ENCODE measurements at places on chromosomes 7 and 10.

GRCh38 chr10:86540016-86540415 is 18.4 kb upstream of the WAPL start:
- no peak for ATAC-seq

GRCh38 chr10:72258617-72259016 is 15.1 kb upstream of the DDIT4 start:
- ATAC-seq = no peak

GRCh38 chr10:11687357-11687771 is 54.8 kb upstream of the ECHDC3 start:
- ATAC-seq = no peak

DNA sequence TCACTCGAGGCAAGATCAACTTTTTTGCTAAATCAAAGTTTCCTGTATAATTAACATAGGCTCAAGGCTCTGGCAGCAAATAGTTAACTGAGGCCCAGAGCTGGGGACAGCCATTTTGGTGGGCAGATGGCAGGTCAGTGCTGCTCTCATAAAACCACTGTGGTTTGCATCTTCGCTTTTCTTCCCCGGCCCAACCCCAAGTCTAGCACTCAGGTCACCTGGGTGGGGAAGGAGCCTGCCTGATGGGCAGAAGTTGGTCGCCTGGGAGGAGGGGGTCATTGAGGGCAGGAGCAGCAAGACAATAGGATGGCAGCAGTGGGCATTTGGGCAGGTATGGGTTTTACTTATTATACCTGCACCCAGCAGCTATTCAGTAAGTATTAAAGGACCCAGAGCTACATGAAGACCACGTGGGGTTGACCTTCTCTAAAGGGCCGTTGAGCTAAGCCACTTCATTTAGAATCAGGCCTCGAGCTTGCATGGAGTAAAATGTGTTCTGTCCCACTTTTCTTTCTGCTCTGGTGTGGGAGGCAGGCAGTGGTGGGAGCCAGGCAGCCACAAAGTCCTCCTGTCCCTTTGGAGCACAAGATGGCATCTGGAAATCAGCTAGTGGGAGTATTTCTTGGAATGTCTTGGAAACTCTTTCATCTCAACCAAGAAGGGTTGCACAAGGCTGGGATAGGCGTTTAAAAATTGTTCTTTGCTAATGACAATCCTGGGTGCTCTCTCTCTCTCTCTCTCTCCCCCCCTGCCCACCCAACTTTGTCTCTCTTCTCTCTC is 133.4 kb downstream of the SPAG6 start:
- no peak for ATAC-seq

- ATAC-seq = no peak
Observed at GRCh38 chr7:27520815-27521790, 141.6 kb downstream of the HIBADH start.

- no peak for ATAC-seq
Observed at GRCh38 chr10:119399466-119399865, 143.1 kb downstream of the RGS10 start.

DNA sequence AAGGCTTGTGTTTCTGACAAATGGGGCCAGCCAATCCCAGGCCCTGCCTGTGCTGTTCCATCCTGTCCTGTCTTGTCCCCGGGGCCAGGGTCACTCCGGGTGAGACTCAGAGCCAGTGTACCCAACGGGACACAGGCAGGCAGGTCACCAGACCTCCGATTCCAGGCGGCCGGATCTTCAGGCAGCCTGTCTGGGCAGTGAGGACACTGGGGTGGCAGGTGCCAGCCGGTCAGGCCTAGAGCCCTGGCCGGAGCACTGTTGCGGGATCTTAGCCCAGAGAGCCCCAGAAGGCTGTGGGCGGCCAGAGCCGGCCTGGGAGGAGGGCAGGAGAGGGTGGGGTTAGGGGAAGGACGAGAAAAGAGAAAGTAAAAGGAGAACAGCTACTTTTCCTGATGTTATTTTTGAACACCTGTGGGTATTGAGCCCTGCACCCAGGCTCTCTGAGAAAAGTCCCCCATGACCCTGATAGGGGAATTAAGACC is 134.3 kb upstream of the TNRC18 start:
- no peak for ATAC-seq

DNA sequence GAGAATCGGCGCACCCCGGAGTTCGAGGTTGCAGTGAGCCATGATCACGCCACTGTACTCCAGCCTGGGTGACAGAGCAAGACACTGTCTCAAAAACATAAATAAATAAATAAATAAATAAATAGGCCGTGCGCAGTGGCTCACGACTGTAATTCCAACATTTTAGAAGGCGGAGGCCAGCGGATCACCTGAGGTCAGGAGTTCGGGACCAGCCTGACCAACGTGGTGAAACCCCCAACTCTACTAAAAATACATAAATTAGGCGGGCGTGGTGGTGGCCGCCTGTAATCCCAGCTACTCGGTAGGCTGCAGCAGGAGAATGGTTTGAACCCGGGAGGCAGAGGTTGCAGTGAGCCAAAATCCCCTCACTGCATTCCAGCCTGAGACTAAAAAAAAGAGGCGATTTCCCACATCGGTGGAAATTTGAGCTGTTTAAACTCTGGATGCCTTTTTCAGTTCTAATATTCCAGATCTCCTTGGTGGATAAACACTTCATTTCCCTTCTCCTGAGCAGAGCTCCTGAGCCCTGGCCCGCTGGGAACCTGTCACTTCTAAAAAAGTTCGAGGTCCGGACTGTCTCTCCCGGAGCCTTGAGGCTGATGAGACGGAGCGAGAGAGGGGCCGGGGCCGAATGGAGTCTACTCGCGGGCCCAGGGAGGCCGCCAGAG is 2.0 kb upstream of the NFKB2 start:
- ATAC-seq = peak; percentile 83

DNA sequence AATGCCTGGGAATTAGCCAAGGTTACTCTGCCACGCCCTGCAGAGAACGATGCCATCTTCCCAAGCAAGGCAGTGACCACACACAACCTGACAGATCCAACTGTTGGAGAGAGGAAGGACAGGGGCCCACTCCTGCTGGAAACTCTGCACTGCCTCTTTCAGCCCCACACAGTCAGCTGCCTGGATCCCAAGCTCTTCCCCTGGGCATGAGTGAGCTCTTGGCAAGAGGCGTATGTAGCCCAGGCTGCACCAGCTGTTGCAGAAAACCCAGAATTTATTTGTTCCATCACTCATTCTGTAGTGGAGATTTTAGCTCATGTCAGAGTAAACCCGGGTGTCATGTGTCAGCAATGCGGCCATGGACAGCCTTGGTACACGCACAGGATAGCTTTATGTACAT is 135.1 kb upstream of the TRIM24 start:
- no peak for ATAC-seq

GRCh38 chr7:27154901-27155815 is 1.3 kb downstream of the HOXA7 start:
- no peak for ATAC-seq
